ENCODE measurements at places on chromosomes 13 and 19.

DNA sequence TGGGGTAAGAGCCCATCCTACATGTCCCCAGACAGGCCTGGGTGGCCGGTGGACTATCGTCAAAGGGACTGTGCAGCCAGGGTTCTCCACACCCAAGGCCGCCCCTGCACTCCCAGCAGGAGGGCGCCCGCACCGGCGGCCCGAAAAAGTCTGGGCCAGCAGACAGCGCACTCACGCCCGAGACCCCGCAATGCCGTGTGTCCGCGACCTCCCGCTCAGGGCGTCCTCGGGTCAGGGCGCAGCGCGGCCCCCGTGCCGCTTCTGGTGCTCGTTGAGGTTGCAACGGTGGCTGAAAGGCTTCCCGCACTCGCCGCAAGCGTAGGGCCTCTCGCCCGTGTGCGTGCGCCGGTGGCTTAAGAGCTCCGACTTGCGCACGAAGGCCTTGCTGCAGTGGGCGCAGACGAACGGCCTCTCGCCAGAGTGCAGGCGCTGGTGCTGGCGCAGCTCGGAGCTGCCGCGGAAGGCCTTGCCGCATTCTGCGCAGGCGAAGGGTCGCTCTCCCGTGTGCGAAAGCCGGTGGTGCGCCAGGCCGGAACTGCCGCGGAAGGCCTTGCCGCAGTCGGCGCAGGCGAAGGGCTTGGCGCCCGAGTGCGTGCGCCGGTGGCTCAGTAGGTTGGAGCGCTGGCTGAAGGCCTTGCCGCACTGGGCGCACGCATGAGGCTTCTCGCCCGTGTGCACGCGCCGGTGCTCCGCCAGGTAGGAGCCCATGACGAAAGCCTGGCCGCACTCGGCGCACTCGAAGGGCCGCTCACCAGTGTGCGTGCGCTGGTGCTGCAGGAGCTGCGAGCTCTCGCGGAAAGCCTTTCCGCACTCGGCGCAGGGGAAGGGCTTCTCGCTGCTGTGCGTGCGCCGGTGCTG, 2.8 kb upstream of the A1BG start:
- DNase-seq = no peak

DNA sequence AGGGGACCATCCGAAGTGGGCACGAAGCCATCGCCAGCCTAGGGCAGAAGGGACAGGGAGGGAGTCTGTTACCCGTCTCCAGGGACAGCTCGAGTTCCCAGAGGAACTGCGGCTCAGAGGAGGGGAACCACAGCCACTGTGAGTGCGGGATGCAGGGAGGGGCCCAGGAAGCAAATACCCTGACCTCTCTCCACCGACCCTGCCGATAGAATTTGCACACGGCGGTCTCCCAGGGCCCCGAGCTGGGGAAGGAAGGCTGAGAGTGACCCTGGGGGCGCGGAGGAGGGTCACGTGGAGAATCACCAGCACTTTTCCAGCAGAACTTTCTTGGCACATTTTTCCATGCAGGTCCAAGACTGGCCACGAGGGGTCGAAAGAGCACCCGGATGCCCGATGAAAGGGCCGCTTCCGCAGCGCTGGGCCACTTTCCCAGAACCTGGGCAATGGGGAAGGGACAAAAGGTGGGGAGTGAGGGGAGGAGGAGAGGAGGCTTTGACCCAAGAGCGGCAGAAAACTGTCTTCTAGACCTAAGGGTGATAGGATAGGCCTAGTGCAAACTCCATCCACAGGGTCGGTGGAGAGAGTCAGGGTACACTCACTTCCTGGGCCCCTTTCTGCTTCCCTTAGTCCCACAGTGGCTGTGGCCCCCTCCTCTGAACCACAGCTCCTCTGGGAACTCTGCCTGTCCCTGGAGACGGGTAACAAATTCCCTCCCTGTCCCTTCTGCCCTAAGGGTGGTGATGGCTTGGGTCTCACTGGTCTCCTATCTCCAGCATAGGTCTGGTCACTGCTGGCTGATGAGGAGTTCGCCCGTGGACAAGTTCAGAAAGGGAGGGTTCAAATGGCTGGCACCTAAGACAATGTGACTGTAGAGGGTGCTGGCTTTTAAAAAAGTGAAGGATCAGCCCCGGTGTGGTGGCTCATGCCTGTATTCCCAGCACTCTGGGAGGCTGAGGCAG, 5.3 kb upstream of the GPR4 start:
- DNase-seq = peak; percentile 12

- DNase-seq = no peak
These were observed 1.2 kb upstream of the CHMP2A start for GRCh38 chr19:58555920-58556621.

DNA sequence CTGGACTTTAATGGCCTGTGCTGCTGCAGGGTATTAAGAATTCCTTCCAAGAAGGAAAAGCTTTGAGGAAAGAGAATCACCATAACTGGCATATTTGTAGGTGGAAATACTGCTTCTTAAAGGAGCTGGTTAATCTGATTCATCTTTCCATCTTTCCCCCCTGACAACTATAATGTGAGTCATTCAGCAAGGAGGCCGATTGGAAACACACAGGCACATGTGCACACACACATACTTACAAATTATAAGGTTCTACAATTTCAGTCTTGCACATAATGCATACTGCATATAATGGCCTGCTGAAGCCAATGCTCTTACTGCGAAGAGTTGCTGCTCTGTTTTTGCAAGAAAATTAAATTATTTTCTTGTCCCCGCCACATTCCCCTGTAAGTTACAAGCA, 78.8 kb upstream of the TPP2 start:
- no peak for DNase-seq

- no peak for DNase-seq
These were observed 195.5 kb downstream of the KATNAL1 start for GRCh38 chr13:30111810-30112209.

DNA sequence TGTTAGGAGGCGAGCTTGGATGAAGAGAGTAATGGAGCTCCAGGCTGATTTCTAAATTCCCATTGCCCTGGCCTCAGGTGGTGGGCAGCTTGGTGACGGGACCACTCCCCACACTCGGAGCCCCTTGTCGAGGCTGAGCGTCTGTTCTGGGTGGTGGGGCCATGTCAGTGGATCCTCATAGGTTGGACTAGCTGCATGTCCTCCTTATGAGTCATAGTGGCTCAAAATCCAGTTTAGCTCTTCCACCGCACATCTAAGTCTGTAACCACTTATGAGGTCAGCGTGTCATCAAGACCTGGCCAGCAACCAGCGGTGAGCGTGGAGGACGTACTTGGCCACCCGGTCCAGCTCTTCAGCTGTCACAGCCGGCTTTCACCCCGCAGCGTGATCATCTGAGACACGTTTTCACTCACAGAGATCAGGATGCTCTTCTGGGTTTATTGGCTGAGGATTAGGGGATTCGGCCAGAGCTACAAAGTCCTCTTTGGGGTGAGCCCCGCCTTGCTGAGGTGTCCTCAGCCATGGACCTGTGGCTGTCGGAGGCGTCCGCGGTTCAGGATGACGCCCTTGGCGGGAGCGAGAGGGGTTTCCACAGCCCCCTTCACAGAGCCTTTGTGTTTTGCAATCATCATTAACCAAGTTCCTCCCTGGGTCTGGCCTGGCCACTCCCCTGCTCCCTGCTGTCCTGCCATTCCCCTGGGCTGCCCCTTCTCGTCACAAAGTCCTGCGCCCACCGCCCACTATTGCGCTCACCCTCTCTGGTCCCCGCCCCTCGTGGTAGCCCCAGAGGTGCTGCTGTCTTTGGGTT, 41.9 kb downstream of the ADPRHL1 start:
- DNase-seq = no peak

- no peak for DNase-seq
These were observed 869.4 kb downstream of the PCDH17 start for GRCh38 chr13:58500938-58501337.

DNA sequence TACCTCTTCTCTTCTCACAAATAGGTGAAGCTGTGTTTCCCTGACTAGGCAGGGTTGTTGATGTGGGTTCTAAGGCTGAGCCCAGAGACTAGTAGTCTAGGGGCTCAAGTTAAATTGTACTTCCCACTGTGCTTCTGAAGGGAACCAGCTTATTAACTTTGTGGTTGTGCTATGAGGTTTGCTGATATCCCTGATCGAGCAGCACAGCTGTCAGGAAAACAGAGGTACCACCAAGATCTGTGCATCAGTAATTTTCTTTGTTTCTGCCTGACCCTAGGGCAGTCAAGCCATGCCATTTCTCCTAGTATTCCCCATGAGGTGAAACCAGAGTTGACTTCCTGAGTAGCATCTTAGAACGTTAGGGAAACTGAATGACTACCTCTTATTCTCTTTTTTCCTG, 853.8 kb upstream of the MIR17HG start:
- no peak for DNase-seq

DNA sequence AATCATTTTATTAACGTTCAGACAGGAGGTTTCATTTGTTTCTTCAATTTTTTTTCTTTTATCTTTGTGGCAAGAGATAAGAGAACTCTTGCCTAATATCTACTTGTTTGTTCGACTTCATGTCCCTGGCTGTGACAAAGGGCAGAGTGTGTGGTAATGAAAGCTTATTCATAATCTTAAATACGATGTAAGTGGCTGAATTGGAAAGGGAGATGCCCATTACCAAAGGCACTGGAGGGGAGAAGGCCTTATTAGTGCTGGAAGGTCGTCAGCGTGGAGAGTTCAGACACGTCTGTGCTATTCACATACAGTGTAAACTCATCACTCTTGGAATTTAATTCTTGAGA, 54.0 kb downstream of the RFC3 start:
- DNase-seq = no peak

- peak; percentile 52 for DNase-seq
These were observed 8.7 kb upstream of the SERPINE3 start for GRCh38 chr13:51330791-51331190.

GRCh38 chr19:10927730-10928562, 493 bp downstream of the YIPF2 start:
- DNase-seq = peak; percentile 4

- no peak for DNase-seq
These were observed 2.0 kb upstream of the SELENOV start for GRCh38 chr19:39512988-39513387.

GRCh38 chr19:10144361-10144760, 24.7 kb upstream of the EIF3G start:
- DNase-seq = no peak
